Skeletal muscle cell (primary cell): ENCODE measurements at places on chromosomes 4 and X.

DNA sequence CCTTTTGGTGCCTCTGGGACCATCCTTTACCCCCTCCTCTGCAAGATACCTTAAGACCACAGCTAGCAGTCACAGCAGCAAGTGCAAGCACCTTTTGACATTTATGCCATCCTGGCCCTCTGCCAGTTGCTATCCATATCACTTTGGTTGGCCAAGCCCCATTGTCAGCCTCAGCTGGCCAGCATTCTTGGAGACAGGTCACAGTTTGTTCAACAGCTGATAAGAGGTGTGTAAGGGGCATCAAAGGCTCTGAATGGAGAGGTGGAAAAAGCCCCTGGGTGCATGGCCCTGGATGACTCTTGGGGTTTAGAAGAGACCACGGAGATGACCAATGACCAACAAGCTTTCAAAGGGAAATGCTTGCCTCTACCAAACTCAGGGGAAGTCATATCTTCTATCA is 133.6 kb upstream of the MAMLD1 start:
- no peak for DNase-seq

- DNase-seq = no peak
Measured at GRCh38 chr4:17511950-17512795, at the start of gene QDPR. QDPR (minus strand) TSS chr4:17512090; CDS start chr4:17512054, 36 bp downstream.

DNA sequence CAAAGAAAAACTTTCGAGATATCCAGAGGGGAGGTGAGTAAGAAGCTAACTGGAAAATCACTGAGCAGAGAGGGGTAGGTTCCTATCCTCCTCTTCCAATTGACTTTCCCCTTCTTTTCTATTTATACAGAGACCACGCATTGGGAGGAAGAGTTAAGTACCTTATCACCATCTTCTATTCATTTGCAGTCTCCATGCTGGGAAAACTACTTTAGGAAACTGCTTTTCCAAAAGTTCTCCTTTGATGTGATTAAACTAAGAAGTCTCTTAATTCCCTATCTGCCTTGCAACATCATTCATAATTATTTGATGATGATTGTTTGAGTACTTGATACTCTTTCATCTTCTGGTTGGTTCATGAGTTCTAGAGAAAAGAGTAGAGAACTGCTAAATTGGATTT is 306.6 kb downstream of the PPP3CA start:
- no peak for DNase-seq

DNA sequence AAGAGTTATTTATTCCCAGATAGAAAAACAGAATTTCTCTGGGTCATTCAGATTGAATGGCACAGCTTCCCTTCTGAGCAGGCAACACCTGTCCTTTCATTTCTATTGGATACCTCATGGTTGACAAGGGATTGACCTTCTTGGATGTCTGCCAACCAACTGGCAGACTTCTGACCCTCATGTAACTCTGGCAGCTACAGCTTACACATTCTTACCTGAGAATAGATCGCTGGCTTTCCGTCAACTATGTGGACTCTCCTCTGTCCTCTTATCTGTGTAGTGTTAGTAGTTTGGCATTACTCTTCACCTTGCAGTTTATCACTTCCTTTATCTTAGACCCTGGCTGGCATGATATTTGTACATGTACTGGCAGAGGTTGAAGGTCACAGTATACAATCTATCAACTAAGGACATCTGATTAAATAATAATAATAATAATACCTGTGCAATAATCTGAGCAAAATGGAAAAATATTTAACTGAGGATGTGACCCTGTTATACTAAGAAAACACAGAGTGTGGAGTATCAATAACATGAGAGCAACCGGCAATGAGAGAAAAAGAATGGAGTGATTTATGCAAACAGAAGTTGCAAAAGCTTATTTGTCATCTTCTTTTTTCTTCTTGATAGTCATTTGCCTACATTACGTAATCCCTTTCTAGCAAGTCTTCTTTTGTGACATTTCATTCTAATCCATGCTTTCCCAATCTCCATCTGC is 1118.2 kb downstream of the ARAP2 start:
- no peak for DNase-seq

DNA sequence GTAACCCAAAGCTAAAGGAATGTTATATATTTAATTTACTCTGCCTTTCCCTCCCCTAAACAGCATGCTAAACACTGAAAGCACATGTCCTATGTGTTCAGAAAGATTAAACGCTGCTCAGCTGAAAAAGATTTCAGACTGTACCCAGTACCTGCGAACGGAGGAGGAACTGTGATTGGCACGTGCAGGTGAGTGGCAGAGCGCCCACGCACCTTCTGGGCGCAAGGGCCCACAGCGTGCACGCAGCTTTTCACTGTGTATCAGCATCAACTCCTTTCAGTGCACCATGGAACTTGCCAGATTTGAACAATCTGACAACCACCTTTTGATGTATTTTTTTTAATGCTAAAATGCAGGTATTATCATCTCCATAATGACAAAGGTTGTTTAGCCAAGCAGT is 87.7 kb downstream of the RFC1 start:
- no peak for DNase-seq

GRCh38 chr4:183571350-183571941 is 66.6 kb downstream of the ING2 start:
- DNase-seq = peak; percentile 18

DNA sequence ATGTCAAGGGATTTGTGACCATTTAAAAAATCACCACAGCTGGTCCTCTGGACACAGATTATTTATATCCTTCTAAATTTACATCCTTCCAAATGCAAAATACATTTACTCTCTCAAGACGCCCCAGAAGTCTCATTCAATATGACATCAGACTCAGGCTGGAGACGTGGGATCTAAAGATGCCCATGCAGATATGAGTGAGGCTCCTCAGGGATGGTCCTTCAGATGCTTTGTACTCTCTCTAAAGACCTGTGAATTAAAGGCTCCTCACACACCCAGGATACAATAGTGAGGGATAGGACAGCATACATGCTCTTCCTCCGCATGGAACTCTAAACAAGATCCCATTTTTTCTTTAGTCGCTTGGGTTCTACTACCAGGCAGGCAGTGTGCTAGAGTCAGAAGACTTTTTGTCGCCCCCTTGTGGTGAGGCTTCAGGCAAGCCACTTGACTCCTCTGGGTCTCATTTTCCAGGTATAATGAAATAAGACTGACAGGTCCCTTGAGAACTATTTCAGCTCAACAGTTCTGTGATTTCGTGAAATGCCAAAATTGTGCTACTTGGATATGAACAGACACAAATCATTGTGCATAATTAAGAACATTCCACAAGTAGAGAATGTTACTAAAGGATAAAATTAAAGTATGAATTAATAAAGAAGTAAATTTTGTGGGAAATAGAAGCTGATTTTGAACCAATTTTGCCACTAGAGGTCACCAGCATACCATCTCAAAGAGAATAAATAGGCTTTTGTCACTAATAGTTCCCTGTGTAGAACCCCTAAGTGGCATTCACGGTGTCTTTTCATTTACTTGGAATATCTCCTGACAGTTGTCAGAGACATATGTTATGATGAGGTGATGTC is 13.7 kb upstream of the SCOC start:
- no peak for DNase-seq

DNA sequence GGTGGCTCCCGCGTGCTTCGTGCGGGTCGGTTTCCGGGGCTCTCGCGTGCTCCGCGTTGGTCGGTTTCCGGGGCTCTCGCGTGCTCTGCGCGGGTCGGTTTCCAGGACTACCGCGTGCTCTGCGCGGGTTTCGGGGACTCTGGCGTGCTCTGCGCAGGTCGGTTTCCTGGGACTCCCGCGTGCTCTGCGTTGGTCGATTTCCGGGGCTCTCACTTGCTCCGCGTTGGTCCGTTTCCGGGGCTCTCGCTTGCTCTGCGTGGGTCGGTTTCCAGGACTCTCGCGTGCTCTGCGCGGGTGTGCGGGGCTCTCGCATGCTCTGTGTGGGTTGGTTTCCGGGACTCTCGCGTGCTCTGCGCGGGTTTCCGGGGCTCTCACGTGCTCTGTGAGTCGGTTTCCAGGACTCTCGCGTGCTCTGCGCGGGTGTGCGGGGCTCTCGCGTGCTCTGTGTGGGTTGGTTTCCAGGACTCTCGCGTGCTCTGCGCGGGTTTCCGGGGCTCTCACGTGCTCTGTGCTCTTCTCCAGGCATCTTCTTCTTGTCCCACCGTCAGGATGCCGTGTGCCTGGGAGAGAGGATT is 109.9 kb upstream of the LRPAP1 start:
- no peak for DNase-seq

DNA sequence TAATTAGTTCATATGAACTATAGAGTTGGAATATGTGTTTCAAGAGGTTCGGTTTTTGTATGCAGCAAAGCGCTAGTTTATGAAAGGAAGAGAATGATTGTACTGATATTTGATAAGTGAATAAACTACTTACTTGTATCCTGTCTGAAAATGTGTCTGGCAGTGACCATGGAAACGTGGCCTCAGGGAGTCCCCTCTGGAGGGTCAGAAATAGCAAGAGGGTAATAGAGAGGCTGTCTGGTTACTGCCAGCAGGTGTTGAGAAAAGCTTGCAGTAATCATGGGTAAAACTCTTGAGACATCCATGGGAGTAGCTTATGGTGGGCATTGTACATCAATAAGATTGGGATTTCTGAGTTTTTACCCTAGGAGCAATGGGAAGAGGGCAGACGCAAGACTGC is 77.1 kb downstream of the DCLK2 start:
- DNase-seq = no peak

DNA sequence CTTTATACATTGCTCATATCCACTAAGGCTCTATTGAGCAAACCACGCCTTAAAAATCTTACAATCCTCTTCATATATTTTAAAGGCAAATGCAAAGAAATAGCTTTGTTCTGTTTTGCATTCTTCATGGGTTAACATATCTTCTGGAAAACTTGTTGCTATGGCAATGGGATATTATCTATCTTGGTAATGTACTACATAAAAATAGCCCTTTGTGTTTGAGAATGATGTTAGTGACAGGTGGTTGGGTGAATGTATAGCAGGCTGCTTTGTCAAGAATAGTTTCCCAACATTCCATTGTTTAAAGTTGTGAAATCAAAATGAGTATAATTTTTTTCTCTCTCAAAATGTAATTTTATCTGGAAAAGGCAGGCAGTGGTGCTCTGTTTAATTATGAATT is 16.8 kb downstream of the REPS2 start:
- DNase-seq = no peak

DNA sequence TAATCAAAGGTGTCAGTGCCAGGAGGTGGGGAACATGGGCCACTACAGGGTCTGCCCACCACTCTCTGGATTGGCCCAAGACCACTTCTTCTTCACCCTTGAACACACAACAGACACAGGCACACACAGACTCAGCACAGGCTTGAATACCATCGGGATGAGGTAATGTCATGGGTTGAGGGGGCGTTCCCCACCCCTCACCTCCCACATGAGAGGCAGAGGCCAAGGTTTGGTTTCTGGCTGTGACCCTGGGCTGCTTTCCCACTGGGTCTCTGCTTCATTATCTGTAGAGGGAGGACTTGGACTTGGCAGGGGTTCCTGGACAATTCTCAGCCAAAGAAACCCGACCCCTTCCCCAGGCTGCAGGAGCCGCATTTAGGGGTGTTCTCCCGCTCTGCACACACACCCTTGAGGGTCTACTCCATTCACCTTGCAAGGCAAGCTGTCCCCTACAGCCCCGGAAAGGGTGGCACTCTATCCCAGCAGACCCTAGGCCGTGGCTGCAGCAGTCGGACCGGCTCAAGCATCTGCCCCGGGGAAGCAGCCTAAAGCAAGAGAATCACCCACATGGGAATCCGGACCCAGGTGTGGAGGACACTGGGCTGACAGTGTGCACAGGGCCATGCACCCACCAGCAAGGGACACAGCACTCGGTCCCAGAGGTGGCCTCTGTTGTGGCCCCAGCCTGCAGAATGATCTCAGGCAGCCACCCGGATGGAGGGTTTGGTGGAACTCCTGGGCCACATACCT is 62.4 kb downstream of the TRMT44 start:
- DNase-seq = no peak

DNA sequence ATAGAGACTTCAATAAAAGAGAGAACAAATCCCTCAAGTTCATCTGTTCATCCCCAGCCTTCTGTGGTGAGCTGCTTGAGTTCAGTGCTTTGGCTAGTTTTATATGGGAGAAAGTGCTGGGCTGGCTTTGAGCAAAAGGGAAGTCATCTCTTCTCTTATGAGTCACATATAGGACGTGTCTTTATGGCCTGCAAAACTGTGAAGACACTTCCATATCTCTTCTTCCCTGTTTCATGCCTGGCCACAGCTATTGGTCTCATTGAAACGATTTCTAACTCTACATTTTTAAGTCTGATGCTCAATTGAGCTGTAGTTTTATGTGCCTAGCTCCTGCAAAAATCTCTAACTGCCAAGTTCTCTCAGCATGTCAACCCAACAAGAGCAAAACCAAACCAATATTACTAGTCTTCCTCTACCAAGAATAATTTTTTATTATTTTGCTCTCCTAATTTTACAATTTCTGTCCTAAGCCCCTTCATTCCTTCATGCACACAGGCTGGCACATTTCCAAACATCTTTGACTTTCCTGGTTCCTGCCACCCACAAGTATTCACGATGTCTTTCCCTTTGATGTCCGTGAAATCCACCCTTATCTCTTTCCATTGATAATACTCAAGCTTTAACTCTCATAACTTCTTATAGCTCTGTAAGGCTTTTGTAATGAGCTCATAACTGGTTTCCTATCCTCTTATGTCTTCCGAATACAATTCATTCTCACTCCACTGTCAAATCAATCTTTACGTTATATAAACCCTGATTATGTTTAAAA is 165.3 kb downstream of the BTC start:
- DNase-seq = no peak

DNA sequence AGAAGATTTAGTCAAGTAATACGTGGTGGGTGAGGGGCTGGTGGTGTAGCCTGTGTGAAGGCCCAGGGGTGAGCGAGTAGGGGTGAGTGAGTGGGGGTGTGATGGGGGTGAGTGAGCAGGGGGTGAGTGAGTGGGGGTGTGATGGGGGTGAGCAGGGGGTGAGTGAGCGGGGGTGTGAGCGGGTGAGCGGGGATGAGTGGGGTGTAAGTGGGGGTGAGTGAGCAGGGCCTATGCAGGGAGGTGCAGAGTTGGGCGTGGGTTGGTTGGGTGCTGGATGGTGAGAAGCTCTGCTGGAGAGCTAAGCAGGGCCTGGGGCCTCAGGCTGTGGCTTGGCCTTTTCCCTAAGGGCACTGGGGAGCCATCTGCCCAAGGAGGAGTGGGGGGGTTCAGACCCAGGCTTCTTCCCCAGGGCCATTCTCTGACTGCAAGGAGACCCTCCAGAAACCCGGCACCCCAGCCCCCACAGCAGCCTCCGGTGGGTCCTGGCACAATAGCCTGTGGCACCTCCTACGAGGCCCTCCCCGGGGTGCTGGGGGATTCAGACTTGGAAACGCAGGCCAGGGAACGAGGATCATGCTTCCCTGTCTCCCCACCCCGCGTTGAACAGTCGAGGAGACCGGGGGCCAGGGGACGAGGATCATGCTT is 30.4 kb downstream of the SH3TC1 start:
- no peak for DNase-seq

GRCh38 chr4:41427306-41427882 is 110.6 kb upstream of the LIMCH1 start:
- no peak for DNase-seq

DNA sequence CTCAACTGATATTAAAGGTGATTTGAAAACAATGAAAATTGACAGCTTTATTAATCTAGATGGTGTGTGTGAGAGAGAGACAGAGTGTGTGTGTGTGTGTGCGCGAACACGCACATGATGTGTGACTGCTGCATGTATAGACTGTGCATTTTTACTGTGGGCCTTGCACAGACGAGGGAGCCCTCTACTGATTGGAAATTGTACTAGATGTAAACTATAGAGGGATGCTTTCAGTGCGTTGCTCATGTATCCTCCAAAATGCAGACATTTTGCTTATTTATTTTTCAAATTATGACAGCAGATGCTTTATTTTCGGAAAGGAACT is 168.4 kb upstream of the GK2 start:
- peak; percentile 25 for DNase-seq
